ENCODE measurements at places on chromosomes 16 and 17.

DNA sequence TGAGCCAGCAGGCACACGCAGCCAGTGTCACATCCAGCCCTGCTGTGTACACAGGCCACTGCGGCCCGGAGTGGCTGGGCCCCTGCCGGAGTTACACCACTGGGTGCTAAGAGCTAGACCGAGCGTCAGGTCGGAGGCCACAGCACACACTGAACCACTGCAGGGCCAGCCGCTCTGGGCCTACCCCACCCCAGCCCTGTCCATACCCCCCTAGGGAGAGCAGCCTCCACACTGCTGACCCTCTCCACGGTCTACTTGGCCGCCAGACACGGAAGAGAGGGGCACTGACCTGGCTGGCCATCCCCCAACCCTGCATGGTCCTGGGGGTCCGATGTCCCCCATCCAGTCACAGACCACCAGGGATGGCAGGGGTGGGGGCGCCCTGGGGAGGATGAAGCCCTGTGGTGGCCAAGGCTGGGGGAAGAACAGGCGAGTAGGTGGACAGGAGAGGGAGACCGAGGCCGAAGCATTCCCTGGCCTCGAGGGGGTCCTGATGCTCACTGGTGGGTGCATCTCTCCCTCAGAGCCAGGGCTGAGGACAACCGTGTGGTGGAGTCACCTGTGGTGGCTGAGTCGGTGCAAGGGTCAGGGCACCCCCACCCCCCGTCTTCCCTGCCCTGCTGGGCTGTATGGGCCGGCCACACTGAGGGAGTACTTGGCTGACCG lies 34.9 kb upstream of the ZC3H18 start:
- DNase-seq = no peak

DNA sequence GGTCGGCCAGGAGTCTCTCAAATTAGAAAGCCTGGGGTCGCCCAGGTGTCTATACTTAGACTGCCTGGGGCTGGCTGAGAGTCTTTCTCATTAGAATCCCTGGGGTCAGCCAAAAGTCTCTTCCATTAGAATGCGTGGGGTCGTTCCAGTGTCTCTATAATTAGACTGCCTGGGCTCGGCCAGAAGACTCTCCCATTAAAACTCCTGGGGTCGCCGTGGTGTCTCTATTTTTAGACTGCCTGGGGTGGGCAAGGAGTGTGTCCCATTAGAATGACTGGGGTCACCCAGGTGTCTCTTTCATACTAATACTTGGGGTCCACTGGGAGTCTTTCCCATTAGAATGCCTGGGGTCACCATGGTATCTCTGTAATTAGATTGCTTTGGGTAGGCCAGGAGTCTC lies 2227.7 kb downstream of the TP53TG3F start:
- no peak for DNase-seq

DNA sequence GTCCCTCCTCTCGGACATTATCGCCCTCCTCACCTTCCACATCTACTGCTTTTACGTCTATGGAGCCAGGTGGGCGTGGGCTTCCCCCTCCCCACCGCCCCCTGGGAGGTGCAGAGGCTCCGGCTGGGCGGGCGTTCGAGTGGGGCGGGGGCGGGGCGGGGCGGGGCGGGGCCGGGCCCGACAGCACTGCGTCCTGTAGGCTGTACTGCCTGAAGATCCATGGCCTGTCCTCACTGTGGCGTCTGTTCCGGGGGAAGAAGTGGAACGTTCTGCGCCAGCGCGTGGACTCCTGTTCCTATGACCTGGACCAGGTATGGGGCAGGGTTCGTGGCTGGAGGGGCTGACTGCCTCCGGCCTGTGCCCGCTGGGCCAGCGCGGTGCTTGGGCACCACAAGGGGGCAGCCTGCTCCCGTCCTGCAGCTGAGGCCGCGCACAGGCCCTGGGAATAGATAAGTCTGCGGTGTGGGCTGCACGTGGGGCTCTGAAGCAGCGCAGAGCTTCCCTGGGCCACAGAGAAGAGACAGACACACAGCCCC lies 9.2 kb downstream of the PIGQ start:
- DNase-seq = peak; percentile 87

GRCh38 chr17:18992454-18993130 lies 12.0 kb downstream of the FAM83G start:
- DNase-seq = peak; percentile 56

GRCh38 chr16:31505483-31505882 lies 2.7 kb downstream of the RUSF1 start:
- peak; percentile 78 for DNase-seq

- DNase-seq = peak; percentile 34
Observed at GRCh38 chr17:32111141-32111771, 31.0 kb upstream of the RHOT1 start.

Measured in GM12865 (cell line).